NCI-H1092 treated with DMSO at 0.1 percent for 48 hours (cell line): ENCODE measurements at places on chromosomes 5 and 9.

- no peak for DNase-seq
Measured at GRCh38 chr5:134153657-134154056, 23.1 kb downstream of the SKP1 start.

DNA sequence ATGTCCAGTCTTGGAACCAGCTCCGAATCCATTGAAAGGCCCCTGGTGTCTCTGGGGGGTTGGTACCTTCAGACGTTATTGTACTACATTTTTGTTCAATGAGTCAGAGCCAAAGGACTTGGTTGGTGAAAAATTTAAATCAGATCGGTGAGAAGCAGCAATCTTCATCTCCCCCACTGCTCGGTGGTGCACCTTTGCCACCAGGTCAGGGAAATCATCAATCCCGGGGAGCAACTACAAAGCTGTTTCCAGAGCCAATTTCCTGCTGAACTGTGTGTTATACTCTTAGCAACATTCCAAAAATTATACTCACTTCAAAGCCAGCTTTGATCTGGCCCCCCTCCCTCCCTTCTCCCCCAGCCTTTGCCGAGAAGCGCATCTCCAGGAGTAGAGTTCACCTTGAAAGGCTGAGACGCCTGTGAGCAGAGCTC lies 375.2 kb upstream of the WWC1 start:
- DNase-seq, result no peak

- peak; percentile 59 for DNase-seq
Measured at GRCh38 chr9:35490155-35490909, 421 bp downstream of the RUSC2 start.

DNA sequence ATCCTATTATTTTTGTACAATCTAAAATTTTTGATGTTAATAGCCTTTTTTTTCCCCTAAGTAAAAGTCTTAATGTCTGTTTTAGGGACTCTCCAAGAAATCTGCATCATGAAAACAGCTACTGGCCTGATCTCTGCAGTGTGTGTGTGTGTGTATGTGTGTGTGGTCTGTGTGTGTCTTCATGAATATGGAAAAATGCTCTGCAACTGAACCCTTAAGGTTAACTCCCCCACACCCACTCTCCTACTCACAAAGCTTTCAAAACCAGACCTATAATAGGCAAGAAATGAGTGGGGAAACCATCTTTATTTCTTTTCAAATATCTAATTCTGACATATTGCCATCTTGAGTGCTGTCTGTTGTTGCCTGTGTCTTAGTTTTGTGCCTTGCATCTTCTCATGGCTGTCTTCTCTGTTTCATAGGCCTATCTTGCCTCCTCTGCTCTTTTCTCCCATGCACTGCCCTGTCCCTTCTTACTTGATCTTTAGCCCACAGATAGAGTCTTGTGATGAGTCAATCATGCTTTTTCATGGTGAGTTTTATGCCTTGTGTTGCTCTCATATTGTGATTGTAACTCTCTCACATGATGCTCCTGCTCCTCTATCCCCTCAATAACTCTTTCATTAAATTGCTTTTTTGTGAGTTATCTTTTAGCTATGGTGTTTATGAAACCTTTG lies 68.3 kb downstream of the CHSY3 start:
- no peak for DNase-seq

- no peak for DNase-seq
Measured at GRCh38 chr9:129583308-129584038, 37.4 kb downstream of the C9orf50 start.

DNA sequence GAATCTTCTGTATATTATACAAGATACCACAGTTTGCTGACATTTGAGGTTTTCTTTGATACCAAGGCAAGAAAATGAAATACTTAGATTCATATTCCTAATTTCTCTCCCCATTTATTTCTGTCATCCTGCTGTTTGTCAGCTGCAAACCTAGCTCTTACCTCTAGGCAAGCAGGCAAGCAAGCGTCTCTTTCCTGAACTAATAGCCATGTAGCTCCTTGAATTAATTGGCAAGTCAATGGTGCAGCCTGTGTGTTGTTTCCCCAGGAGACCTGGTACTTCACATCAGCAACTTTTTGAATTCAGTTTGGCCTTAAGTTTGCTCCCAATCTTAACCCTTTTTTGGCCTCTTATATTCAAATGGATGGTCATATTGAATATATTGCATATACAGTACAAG lies 573.6 kb upstream of the ARRDC3 start:
- peak; percentile 7 for DNase-seq

DNA sequence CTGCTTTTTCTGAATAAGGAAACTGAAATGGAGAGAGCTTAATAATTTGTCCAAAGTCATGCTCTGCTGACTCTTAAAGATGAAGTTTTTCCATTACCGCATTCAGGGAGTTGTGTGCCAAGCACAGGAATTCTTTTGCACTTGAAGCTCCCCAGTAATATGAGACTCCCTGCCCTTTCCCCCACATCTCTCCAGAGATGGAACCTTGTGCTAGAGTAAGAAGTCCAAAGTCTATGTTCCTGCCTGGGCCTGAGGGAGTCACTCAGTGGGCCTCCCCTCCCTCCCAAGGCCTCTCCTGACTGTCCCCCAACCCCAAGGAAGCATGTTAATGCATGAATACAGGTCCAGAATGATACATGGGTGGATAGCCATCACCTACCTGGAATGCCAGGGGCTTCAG lies 173.3 kb upstream of the SEMA6A start:
- DNase-seq, result no peak

GRCh38 chr5:177302354-177303110 lies 987 bp downstream of the RAB24 start:
- peak; percentile 1 for DNase-seq

DNA sequence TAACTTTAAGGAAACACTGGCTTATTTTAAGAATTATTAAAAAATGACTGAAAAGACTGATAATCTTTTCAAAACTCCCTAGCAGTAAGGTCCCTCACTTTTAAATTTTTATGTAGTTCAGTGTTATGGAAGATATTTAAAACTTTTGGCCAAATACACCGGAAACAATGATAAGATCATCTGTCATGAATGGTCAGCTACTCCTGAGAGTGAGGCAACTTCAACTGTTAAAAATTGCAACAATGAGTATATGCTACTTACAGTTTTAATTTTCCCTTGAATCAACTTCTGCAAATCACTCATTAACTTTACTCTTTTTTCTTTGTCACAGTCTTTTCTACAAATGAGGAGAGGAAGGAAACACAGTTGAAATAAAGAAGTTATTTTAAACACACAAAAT lies 10.8 kb downstream of the PUM3 start:
- DNase-seq, result no peak
